ENCODE measurements at places on chromosomes 13 and 19.

DNA sequence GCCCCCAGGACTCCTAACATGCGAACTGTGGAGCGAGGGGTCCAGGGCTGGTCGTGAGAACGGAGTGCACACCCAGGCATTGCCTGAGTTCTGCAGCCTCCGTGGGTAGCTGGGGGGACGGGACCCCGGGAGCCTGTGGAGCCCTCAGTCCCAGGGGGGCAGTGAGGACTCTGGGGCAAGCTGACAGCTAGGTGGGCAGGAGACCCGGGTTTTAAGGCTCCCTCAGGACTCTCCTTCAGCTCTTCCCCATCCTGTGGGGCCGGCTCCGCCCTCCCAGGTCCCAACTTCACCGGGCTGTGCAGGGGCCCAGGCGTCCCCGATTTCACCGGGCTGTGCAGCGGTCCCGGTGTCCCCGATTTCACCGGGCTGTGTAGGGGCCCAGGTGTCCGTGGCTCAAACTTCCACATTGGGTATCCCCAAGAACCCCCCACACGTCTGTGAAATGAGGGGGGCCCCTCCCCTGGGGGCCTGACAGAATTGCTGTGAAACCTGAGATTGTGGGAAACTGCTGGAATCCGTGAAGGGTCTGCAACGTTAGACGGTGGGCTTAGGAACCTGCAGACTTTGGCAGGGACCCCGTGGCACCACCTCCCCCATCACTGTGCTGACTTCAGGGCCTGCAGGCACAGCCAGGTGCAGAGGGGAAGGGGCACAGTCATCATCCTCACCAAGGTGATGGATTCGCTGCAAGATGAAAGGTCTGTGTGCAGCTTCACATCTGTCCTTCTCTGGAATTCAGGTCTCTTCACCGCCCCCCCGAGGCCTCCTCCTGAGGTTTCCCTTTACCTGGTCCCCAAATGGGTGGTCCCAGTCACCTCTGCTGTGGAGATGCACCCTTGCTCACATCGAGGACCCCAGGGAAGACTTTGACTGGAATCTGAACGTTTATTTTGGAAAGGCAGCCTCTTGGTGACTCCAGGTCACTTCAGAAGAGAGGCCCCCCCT lies 73.2 kb upstream of the MCF2L start:
- DNase-seq: no peak

GRCh38 chr13:99266827-99267226 lies 8.6 kb upstream of the GPR18 start:
- no peak for DNase-seq

- DNase-seq: peak; percentile 41
These were observed 11.2 kb downstream of the KRTDAP start for GRCh38 chr19:35478794-35479677.

DNA sequence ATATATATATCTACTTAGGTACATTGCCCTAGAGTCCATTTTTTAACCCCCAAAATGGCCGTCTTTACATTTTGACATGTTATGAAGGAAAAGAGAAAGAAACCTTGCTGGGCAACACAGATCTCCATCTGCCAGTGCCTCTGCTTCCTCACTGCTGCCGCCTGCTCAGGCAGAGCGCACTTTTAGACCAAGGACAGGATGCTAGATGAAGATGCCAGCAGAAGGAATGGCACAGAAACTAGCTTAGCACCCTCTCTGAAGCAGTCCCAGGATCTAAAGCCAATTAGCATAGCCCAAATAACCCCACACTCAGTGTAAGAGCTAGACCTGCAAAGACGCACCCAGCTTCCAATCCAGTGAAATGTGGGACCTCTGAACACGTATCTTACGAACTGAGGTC lies 111.9 kb downstream of the RXFP2 start:
- DNase-seq: no peak

DNA sequence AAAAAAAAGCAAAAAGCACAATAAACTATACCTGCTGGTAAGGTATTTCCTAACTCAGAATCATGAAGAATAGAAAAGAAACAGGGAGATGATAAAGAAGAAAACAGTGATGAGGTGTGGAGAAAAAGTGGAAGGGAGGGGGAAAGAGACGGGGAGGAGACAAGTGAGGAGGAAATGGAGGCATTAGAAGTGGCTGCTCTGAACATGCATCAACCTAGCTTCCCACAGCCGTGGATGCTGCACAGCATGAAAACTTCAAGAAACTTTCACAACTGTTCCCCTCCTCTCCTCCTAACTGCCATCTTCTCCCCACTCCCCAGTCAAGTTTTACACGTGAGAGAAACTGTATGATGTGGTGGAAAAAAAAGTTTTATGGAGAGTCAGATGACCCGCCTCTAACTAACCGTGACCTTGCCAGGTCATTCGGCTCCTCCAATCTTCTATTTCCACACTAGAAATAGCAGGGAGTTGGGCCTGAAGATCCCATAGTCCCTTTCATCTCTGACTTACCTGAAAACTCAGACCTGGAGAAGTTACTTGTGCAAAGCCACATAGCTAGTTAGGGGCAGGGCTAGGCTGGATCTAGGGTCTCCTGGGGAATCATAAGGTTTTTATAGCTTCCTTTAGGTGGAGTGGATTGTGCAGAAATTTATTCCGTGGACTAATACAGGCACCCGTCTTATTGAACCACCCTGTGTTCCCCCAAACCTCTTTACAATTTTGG lies 461.9 kb downstream of the KLF5 start:
- no peak for DNase-seq

- peak; percentile 56 for DNase-seq
These were observed 19.3 kb downstream of the HCN2 start for GRCh38 chr19:609004-609346.

- DNase-seq: no peak
These were observed 128.8 kb upstream of the GJB6 start for GRCh38 chr13:20360835-20361412.

DNA sequence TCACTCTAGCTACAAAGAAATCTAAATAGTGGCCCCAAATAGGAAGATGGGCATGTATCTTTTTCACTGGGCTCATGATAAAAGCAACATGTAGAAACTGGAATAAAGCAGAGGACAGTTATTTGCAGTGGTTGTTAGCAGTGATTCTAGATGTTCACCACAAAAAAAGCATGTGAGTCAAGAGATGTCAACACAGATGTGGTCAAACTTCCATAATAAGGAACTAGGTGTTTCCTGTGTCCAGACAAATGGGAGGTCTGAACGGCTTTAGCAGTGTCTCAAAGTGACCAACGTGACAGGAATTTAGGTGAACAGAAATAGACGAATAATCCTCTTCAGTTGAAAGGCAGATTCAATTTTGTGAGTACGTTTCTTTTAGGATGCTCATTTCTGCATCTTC lies 162.7 kb downstream of the TBC1D4 start:
- DNase-seq: no peak

- DNase-seq: peak; percentile 48
These were observed 1140.3 kb upstream of the SLC10A2 start for GRCh38 chr13:104206450-104207044.

DNA sequence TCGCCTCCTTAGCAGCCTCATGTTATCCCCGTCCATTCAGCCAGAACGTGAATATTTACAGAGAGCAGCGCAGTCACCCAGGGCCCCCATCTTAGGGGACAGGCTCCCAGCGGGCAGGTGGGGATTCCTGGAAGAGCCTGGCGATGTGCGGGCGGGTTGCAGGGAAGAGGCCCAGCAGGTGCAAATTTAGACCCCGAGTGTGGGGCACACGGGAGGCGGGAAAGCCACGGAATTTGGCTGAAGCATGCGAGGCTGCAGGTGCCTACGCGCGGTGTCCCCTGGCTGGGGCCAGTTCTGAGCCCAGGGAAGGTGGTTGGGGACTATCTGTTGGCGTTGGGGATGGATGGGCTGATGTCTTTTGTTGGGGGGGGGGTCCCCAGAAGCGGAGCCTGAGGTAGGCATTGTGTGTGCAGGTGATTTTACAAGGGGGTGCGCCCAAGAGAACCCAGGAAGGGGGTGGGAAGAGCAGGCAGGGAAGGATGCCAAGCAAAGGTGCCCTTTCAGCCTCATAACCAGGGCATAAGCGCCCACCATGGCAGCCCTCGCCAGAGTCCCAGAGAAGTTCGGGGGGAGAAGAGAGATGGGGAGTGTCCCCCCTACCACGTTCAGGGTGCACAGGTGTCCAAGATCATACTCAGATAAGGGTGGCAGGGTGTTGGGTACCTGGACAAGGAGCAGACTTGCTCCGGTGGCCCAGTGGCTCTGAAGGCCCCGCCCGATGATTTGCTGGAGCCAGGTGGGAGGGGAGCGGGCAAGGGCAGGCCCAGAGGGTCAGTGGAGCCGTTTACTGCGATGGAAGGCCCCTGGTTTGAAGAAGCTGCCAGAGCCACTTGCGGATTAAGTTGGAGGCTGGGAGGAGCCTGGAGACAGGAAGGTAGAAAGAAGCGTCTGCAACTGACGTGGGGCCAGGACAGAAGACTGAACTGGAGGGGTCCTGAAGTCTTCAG lies 1.2 kb downstream of the TPGS1 start:
- no peak for DNase-seq

DNA sequence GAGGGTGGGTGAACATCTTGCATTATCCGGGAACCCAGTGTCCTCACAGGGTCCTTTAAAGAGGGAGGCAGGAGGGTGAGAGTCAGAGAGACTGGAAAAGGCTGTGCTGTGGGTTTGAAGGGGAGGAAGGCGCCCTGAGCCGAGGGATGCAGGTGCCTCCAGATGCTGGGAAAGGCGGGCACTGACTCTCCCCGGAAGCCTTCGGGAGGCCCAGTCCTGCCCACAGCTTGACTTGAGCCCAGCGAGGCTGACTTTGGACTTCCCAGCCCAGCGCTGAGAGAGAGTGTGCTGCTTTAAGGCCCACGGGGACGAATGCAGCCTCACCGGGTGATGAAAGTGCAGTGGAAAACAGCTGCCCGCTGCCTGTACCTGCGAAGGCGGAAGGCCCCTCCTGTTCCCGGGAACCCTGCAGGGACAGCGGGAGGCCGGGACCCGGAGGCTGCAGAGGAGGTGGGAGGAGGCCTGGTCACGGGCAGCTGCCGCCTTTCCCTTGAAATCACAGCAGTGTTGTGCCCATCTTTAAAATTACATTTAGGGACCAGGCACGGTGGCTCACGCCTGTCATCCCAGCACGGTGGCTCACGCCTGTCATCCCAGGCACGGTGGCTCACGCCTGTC lies 16.1 kb downstream of the REXO1 start:
- DNase-seq: no peak

- DNase-seq: no peak
These were observed 2.2 kb downstream of the ABCC4 start for GRCh38 chr13:95298971-95299621.

DNA sequence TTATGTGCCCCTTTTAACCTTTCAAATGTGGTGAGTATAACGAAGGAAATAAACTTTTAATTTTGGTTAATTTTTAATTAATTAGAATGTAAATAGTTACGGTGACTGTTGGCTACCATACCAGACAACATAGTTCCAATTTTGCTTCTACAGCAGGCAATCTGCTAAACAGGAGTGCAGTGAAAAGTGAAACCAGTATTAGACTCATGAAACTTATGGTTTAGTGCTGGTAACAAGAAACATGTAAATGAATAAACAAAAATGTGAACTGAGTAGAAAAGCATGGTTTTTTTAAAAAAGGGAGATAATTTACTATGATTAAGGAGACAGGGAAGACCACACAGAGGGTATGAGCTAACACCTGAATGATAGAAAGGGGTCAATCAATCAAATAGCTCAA lies 478.4 kb downstream of the PCDH9 start:
- no peak for DNase-seq

DNA sequence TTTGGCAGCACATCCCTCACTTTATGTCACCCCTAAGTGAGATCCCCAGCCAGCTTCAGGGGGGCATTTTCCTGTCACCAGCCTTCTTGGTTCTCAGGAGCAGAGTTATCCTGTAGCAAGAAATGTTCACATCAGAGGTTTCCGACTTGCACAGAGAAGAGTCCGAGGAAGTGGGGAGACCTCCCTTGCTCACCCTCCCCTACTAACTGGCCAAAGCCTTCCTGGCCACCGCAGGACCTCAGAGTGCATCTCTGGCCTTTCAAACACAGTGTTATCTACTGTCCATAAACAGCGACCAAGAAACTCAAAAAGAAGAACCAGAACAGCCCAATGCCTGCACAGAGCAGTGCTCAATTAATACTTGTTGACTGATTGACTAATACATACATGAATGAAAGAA lies 134.4 kb downstream of the USP12 start:
- DNase-seq: no peak

DNA sequence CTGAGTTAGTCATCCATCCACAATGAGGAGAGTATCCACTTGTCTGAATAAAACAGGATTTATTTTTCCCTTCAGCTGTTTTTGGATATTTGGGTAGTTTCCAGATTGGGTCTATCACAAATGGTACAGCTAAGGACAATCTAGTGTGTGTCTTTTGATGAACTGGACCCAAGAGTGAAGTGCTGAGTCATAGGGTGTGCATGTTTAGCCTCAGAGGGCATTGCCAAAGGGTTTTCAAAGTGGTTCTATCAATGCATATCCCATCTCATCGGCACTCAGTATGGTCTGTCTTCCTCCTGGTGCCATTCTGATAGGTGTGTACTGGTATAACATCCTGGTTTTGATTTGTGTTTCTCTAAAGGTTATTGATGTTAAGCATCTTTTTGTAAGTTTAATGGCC lies 62.3 kb downstream of the GSX1 start:
- no peak for DNase-seq

DNA sequence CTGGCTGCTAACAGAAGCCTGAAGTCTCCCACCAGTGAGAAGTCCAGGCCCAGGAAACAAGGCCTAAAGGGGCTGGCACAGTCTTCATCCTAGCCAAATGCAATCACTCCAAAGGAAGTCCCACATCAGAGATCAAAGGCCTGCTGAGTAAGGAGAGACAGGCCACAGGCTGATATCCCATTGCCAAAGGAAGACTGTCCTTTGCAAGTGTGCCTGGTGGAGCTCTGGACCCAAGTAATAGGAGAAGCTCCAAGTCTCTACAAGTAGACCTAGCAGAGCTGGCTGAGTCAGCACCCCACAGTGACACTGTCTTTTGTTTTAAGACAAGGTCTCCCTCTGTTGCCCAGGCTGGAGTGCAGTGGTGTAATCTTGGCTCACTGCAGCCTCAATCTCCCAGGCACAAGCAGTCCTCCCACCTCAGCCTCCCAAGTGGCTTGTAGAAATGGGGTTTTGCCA lies 4.5 kb downstream of the DBP start:
- DNase-seq: no peak

DNA sequence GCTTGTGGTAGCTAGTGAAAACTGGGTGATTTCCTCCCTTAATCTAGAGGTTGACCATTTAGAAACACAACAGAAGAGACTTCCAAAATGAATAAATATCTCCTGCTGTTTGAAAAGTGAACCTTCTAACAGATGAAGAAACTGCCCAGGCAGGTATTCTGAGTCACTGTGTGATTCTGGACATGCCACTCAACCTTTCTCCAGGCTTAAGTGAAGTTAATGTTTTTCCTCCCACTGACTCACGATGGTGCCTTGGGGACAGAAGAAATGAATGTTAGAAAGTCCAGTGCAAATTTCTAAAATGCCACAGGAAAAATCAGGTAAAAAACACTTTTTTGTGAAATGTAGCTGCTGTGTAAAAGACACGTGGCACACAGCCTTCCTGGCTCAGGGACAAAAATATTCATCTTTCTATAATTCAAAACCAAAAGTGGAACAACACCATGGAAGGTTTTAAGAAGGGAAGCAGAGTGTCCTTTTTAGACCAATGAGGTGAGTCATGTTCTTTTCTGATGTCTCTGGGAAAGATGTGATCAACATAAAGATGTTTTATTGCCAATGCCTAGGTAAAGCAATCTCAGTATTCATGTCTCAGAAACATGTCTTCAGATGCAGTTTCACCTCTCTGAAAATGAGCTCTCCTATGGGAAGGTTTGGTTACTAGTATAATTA lies 9.1 kb downstream of the UBE2L5 start:
- DNase-seq: no peak

Data from COR-L47 (cell line).